ENCODE measurements at places on chromosomes 2 and 18.
A peak's percentile ranks its signal among the peaks of the same experiment; 100 is the strongest.

DNA sequence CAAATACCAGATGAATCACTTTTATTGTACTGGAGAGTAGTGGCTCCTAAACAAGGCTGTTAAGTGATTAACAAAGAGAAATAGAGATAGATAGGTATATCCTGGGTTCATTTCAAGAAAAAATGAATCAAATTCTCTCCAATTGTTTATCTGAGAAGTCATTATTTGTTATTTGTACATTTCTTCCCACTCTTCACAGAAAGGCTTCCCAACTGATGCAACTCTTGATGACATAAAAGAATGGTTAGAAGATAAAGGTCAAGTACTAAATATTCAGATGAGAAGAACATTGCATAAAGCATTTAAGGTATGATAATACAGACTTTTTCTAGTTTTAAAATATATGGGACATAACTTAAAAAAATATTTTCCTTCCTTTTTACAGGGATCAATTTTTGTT, 7.9 kb downstream of the SSB start:
- DNase-seq, result no peak

DNA sequence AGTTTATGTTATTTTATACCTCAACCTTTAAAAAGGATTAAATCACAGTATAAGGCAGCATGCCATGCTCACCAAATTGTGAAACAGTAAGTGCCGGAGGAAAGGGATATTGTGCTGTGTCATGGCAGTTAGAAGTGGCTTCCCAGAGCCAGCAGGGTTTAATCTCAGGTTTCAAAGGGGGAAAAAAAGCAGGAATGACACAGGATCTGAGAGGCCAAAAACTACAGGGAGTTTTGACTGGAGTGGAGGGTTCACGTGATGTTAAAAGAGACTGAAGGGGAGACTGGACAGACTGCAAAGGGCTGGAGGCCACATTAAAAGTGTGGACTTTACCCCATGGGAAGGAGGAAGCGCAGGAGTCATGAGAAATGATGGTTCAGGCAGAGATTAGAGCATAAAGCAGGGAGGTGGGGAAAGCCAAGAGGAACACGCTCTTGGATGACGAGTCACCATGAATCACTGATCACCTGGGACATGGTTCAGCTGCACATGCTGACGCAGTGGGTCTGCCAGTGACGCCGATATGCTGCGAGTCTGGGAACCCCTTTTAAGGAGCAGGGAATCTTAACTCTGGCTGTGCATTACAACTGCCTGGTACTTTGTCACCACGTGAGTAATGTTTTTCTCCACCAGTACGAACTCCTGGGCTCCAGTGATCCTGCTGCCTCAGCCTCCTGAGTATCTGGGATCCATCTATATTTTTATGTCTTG, 6.1 kb downstream of the CHMP1B start:
- DNase-seq, result peak; percentile 100

DNA sequence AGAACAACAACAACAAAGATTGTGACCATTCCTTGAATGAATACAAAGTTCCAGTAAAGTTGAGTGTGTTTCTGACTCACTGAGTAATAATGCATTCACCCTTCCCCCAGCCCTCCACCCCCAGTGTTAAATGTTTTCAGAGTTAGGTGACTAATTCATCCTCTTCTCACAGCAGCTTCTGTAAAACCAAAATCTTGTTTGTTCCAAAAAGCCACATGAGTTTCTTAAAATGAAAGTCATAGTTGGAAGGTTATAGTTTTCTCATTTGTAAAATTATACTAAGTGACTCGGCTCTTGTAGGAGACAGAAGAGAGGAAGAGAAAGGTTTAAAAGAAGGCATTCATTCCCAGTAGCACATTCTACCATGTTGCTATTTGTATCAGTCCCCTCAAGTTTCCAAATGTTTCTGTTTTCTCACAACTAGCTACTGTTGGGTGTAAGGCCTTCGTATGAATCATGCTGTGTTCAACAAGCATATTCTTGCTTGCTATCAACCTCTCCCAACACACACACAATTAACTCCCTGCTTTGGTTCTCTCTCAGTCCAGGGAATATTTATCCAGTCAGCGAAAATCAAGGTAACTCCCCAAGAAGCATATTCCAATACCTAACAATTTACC, 75.3 kb downstream of the MBD2 start:
- DNase-seq, result peak; percentile 72

DNA sequence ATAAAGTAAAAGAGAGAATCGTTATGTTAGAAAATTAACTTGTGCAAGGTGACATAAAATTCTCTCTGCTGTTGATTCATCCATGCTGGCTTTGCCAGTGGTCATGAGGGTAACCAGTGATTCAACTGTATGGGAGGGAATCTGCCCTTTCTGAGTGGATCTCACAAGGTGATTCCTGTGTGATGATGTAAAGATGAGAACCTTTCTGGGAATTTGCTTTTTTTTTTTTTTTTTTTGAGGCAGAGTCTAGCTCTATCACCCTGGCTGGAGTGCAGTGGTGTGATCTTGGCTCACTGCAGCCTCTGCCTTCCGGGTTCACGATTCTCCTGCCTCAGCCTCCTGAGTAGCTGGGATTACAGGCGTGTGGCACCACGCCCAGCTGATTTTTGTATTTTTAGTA, 23.3 kb downstream of the RAB31 start:
- DNase-seq, result no peak

GRCh38 chr18:46311491-46311890, 207.3 kb downstream of the HAUS1 start:
- DNase-seq, result no peak

GRCh38 chr18:7117390-7118355, at the start of gene LAMA1:
Gene LAMA1, minus strand, starts transcription at chr18:7117797. Its CDS starts 77 bp downstream, at chr18:7117720.
- DNase-seq, result no peak

DNA sequence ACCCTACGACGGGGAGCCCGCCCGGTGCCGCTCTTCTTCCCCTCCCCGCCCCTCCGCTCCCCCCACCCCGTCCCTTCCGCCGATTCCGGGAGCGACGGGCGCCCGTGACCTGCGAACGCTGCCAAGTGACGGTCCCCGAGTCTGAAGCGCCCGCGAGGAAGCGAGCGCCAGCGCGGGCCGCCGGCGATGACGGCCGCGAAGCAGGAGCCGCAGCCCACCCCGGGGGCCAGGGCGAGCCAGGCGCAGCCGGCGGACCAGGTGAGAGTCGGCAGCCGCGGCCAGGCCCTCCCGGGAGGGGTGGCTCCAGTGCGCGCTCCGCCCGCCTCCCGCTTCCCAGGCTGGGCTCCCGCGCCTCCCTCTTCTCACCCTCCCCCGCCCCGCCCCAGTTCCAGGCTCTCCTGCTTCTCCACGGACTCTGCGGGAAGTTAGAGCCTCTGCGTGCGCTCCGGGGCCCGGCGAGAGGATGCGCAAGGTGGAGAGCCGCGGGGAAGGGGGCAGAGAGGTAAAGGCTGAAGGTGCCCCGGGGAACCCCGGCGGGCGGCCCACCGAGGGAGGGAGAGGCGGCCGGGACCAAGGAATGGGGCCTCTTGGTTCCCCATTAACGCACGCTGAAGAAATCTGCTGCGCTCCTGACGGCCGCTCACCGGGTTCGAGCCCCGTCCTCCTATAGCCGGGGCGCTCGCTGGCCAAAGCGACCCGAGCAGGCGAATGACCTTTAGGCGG, 719.5 kb downstream of the DPP10 start:
- no peak for DNase-seq

DNA sequence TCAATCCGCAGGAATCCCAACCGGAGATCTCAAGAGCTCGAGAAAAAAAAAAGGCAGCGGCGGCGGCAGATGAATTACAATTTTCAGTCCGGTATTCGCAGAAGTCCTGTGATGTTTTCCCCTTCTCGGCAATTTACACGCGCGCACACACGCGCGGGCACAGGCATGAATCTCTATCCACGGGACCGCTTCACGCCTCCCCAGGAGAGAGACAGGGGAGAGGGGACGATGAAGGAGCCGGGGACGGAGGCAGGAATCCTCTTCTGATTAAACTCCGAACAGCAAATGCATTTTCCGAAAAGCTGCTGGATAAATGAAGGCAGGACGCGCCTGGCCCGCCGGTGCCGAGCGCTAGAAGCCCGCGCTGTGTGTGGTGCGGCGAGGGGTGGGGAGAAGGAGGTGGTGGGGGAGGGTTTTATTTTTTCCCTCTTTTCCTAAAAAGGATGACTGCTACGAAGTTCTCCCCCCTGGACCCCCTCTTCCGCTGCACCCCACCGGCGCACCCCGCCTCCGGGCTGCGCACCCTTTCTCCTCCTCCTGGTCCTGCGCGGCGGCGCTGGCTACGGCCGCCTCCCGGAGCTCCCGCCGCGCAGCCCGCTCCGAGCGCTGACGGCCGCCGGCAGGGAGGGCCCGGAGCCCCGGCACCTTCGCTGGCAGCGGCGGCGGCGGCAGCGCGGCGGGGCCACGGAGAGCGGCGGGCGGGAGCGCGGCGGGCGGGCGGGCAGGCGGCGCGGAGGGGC, at the start of gene BCL2:
BCL2 (minus strand) TSS at position 387 of the 740 bp plus-strand sequence.
- no peak for DNase-seq

DNA sequence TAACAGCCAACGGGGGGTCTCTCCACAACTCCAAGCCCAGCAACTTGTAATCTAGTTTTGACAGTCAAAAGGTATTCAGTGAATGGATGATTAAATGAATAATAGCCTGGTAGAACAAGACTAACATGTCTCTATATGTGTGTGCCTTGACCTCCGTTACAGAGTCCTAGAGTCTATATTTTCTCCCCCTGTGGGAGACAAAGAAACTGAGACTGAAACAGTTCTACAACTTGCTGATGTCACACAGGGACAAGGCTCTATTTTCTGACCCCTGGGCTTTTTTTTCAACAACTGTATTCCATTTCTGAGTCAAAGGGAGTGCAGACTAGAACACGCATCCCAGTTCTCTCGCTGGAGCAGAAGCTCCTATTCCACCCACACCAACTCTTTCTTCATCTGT, 223.6 kb upstream of the AGAP1 start:
- no peak for DNase-seq

- DNase-seq, result no peak
Observed at GRCh38 chr2:73925033-73925704, 1.5 kb upstream of the DGUOK start.

- no peak for DNase-seq
Observed at GRCh38 chr2:64770781-64771334, 117.1 kb upstream of the SERTAD2 start.

- no peak for DNase-seq
Observed at GRCh38 chr2:226730481-226730880, 69.1 kb downstream of the IRS1 start.

DNA sequence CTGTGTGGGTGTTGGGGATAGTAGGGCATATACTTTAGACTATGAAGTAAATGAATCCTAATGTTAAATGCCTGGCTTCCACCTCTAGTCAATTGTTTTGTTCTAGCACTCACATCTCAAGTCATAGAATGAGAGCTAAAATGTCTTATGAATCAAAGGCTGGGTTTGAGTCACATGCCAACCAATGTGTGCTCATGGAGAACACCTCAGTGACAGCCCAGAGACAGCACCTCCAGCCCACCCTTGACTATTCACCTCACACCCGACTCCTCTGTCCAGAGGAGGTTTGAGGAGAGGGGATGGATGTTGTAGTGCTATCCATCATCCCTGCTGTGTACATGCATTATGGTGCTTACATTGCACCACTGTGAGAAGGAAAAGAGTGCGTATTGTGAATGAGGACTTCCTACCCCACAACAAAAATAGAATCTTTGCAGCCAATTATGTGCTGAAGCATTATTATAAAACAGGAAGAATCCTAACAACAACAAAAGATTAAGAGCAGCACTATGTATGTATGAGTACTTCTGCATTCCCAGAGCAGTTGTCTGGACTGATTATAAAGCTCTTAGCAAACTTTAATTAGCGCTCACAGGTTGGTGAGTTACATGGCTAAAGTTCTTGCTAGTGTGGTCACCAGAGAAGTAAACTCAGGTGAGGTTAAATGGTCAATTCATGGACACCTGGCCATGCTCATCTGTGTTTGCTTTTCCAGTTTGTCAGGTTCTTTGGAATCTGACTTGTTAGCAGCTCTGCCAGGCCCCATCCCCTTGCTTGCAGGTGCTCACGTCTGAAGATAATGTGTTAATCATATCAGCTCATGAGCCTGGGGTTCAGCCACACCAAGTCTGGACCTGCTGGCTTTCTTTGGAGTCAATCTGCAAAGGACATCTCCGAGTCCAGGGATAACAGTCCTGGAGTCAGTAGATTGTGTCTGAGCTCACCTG, 55.3 kb upstream of the NABP1 start:
- DNase-seq, result no peak

DNA sequence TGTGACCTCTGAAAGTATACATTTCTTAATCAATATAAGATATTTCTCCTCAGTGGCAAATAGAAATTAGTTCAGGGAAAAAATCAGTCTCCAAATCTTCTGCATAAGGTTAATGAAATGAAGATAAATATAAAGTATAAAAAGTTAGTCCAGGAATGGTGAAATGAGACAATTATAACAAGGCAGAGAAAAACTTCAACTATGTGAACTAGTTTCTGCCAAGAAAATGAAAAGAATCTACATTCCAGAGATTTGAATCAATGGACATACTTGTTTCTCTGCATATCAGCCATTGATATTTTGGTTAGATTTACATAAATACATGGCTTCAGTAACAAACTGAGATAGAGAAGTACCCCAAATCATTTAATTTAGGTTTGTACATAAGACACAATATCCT, 249.0 kb downstream of the EXOC6B start:
- no peak for DNase-seq

DNA sequence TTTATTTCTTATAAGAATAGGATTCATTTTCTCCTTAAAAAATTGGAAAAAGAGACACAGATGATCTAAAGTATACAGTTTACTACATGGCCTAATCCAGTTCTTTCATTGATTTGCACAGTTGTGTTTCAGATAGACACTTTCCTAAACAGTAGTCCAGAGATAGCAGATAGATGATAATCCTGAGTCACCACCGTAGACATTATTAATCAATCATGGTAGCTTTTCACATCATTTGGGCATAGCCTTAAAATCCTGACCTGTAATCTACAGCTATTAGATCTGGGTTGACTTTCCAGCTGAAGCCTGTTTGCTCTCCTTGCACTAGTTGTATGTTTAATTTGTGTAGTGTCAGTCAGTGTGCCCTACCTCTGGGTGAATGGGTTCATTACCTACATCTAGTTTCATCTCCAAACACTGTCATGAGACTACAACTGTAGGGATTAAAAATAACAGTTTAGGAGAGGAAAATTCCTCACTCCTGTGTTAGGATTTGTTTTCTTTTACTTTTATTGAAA, 14.1 kb downstream of the C18orf63 start:
- DNase-seq, result no peak

GRCh38 chr2:59076079-59076619, 835.0 kb upstream of the FANCL start:
- DNase-seq, result no peak

GRCh38 chr2:215884451-215885087, 128.8 kb downstream of the MREG start:
- no peak for DNase-seq

- no peak for DNase-seq
Observed at GRCh38 chr18:79558933-79559416, 120.6 kb upstream of the CTDP1 start.

GRCh38 chr2:86066007-86066578, 39.6 kb downstream of the POLR1A start:
- DNase-seq, result no peak

- DNase-seq, result no peak
Observed at GRCh38 chr18:36757991-36758390, 70.8 kb downstream of the TPGS2 start.

DNA sequence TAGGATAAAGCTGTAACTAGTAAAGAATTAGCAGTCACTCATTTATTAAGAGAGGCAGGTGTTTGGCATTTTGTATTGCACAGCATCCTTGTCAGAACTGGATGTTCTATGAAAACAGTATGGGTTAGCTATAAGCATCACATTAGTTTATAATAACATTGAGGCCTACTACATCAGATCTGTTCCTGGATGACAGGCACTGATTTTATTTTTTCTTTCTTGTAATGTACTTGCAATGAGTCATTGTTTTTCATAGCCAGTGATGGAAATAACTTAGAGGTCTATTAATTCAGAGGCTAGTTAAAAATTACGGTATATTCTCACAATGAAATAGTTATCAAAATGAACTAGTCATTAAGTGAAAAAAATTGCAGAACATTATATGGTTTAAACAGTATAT, 13.0 kb upstream of the RMDN2 start:
- DNase-seq, result no peak
